ENCODE measurements at places on chromosomes 16 and 17.
A peak's percentile ranks its signal among the peaks of the same experiment; 100 is the strongest.

DNA sequence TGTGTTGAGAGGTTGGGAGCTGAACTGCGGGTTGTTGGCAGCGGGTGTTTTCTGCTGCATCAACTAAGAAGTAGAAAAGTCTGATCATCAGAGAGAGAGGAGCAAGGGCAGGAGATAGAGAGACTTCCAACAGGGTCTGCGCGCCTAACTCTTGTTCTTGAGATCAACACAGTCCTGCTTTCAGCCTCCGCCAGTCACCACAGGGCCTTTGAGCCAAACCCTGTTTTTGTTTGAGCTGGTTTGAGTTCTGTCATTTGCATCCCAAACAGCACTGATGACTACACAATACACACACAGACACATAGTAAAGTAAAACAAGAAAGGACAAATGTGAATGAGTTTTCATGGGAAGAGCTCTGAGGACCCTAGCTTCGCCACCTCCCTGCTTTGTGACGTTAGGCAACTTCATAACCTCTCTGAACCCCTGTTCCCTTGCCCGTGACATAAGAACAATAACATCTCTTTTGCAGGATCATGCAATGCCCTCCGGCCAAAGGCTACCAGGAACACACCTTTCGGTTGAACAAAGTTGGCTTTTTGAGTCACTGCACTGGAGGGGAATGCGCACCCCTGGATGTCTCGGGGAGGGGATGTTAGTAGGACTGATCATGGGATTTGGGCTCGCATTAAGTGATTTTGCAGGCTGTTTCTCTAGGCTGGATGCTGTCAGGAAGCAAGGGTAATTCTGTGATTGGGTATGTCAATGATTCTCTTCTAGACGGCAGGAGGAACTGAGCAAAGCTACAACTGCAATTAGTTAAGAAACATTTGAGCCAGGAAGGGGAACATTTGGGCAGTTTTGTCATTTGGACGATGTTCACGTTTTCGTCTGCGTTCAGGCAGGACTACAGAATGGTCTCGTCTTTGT, 92.3 kb downstream of the C16orf78 start:
- DNase-seq, result peak; percentile 24

DNA sequence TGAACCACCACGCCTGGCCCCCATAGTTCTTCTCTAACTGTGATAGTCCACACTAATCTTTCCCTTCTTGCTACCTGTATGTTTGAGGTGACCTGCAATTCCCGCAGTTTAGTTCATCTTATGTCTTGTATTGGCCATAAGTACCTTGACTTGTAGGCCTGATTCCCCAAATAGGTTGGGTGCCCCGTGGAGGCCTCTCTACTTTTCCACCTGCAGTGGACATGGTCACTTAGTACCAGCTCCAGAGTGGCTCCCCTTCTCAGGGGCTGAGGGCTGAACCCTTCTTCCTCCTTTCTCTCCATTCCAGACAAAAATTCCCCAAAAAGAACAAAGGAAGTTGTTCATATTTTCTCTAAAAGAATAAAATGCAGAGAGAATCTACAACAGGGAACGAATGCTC, 33.5 kb upstream of the CES5A start:
- no peak for DNase-seq

DNA sequence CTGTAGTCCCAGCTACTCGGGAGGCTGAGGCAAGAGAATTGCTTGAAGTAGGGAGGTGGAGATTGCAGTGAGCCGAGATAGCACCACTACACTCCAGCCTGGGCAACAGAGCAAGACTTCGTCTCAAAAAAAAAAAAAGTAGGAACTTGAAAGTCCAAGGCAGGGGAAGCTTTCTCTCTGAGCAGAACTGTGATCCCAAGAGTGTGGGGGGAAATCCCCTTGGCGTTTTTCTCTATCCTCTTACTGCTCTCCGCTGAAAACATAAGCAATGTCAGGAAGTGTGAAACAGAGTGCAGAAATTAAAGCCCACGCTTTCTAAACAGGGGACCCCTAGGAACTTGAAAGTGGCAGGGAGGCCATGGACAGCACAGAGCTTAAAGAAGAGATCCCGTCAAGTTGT, 9.8 kb upstream of the CMTM3 start:
- no peak for DNase-seq

- DNase-seq, result no peak
Measured at GRCh38 chr17:78079253-78079652, 49.3 kb downstream of the TMC6 start.

GRCh38 chr16:10171221-10171620, 11.0 kb downstream of the GRIN2A start:
- no peak for DNase-seq

All from sigmoid colon (tissue), 7 donors.